ENCODE measurements at places on chromosomes 1 and 21. TPM values are rescaled to one million over a fixed set of nuclear protein-coding genes. Genes with fewer than 3 reads are reported as not detected.

Gene FLVCR1
- total RNA-seq: 19.2 TPM

GRCh38 chr1:71809085-71809484 is 473.3 kb downstream of the NEGR1 start:
- DNase-seq: no peak

DNA sequence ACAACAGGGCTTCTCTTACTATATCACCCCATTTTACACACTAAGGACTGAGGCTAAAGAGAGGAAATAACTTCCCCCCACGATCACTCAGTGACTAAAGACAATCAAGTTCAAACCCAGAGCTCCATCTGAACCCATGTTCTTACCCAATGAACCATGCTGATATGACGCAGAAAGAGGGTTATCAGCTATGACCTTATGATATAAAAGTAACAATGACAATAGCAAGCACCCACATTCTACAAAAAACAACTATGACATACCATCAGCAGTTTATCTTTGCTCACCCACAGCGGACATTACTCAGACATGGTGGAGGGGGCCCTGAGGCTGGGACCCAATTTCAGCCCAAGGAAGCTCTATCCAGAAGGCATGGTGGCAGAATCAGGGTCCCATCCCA is 75.7 kb downstream of the PTPN14 start:
- no peak for DNase-seq

- no peak for DNase-seq
Measured at GRCh38 chr1:29646161-29646775, 409.9 kb downstream of the PTPRU start.

DNA sequence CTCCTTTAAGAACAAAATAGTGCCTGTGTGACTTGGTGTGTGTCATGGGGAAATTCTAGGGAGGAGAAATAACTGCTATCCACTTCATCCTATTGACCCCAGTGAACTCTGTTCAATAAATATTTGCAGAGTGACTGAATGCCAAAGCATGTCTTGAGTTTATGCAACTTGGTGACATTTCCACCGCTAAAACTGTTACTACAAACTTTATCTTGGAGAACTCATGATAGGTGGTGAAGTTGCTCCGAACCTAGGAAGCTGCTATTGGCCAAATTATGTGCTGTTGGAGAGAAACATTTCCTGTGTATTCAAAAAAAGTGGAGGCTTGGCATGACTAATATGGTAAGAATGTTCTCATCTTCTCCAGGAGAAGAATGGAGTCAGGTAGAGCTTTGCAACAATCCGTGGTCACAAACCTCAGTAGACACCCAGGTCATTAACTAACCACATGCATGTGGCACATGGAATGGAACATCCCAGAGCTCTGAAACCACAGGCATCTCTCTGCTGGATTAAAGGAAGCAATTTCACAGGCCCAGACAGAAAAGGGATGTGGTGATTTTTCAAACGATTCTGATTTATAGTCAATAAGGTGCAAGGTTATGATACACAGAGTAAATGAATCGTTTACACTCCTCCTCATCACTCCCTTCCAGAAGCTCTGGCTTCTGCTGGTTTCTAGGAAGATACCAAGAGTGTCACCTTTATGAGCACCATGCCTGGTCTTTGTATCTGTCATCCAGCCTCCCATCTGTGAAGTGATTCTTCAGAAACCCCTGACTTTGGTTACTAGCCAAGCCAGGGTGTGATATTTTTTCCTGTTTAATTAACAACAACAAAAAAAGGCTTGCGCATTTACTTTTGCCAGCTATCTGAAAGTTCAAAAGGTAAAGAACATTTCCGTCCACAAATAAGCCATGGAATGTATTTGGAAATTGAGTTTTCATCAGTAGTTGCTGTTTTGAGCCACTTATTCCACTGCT is 361.1 kb downstream of the TGFB2 start:
- DNase-seq: no peak

- DNase-seq: peak; percentile 46
Measured at GRCh38 chr1:63575340-63575826, 17.8 kb upstream of the PGM1 start.

Gene LCE1B
- not detected for total RNA-seq

Gene FAM72C
- total RNA-seq: not detected

DNA sequence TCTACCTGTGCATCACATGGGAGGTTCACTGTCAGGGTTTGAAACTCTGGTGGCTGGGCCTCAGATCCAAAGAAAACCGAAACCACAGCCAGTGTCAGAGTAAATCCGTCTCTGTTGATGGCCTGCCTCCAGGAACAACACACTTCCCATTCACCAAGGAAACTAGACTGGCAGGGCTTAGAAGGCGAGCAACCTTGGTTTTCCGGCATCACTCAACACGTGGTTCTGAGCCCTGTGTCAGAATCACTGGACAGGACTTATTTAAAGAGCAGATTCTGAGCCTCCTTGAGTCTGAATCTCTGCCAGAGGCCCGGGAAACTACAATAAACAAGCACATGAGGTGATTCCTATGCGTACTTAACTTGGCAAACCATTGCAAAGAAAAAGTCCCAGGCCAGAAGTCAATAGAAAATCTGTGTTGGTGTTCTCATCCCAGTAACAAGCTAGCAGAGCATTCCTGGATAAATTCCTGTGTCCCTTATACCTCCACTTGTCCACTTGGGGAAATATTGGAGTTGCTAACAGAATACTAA is 70.0 kb downstream of the KCTD3 start:
- DNase-seq: no peak

All from B cell (primary cell).